ENCODE measurements at places on chromosomes 13 and 19.

DNA sequence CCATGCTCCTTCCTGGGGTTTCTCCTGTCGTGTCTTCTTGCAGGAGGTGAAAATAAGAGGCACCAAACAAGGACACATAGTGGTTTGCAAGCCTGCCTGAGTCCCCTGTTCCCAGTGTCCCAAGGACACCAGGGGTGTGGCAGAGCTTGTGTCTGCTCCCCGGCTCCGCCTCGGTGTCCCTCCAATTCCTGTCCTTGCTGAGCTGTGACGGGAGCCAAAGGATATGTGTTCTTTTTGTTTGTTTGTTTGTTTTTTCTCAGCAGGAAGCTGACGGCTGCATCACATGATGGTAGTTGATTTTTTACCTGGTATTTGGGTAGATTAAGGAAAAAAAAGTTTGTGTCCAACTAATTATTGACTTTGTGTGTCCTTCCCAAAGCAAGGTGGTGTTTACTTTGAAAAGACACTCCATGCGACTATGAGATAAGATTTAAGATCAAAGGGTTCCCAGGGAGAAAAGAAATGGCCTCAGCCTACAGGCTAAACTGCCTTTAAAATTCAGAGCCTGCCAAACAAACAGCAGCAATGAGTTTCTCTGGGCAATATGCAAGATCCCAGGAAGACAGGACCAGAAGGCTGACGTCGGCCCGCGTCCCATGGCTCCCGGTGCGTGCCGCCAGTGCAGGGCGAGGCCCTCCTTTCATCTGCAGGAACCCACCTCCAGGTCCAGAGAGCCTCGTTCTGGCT lies 50.8 kb upstream of the XPO4 start:
- DNase-seq = no peak

DNA sequence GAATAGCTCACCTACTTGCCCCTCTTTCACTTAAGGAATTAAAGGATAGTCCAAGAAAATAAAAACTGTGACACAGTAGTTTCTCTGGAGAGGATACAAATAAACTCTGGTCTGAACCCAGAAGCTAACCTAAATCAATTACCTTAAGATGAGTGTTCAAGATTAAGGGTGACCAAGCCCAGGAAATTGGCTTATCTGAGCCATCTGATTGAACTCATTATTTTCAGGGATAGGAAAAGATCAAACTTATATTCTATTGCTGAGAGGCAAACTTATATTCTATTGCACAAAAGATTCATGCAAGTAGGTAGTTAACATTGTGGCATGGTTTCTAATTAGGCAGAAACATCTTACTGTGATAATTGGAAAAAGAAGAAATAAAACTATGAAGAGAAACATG lies 175.1 kb downstream of the DCLK1 start:
- no peak for DNase-seq

DNA sequence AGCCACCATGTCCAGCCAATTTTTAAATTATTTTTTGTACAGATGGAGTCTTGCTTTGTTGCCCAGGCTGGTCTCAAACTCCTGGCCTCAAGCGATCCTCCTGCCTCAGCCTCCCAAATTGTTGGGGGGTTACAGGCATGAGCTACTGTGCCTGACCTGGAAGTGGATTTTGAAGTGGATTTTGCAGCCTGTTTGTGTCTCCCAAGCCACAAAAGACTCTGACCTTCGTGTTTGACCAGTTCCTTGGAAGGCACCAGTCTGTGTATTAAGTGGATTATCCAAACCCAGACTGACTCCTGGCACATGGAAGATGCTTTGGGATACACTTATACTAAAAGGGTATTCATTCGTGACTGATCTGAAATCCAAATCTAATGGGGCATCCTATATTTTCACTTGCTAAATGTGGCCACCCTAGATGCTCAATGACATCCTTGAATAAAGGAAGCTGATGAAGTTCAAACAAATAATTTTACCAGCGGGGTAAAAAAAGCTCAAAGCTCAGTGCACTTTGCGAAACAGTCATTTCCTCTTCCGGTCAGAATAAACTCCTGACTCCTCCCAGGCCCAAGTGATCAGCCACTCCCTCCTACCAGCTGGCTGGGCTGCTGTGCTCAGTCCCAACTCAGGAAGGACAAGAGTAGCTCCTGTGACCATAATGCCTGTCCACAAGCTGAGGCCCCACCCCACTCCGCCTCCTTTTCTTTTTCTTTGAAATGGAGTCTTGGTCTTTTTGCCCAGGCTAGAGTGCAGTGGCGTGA lies 32.6 kb upstream of the GATAD2A start:
- DNase-seq = peak; percentile 71

DNA sequence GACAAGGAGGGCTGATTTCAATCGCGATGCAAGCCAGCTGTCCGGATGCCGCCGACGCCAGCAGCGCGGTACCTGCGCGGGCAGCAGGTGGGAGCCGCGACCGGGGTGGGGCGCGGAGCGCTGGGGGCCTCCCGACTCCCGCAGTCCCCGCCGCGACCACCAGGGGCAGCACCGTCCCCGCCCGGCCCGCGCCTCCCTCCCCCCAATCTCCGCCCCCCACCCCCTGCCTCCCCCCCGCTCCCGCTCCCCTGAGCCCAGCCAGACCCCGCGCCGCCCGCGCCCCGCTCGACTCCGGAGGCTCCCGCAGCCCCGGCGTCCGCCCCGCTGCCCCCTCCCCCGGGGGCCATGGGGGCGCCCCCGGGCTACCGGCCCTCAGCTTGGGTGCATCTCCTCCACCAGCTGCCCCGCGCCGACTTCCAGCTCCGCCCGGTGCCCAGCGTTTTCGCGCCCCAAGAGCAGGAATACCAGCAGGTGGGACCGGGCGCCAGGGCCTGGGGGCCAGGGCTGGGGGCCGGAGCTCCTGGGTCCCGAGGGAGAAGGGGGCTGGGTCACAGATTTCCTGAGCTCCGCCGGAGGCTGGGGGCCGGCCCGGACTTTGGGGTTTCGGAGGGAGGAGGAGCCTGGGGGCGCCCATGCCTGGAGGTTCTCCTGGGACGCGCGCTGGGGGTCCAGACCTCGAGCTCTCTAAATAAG lies at the start of gene TTYH1:
Gene TTYH1, plus strand, starts transcription at position 257 of the 693 bp plus-strand sequence. Its CDS starts 89 bp downstream, at position 346.
- DNase-seq = no peak

DNA sequence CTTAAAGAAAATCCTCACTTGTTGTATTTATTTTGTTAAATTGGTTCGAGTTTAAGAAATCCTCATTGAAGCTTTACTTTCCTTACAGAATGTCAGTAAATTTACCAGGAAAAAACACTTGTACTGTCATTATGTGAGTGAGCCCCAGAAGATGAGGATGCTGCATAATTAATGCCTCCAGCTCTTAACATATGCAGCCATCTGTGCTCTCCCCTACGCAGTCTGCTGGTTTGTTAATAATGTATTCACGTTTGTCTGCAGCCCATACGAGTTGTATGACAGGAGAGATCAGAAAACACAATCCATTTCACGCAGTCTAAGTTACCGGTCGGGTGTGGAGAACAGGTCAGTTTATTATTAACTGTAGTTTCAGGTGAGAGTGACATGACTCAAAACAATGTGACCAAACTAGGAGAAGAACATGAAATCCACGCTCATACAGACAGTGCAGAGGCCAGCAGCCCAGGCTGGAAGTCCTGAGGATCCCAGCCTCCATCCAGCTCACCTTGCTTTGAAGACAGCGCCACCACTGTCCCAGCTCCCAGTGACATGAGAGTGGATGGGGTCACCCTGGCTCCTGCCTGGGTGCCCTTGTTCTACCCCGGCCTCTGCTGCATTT lies 19.8 kb upstream of the ATP11A start:
- no peak for DNase-seq
